ENCODE measurements at places on chromosomes 7 and 10.

- DNase-seq: no peak
These were observed 761.5 kb upstream of the POM121L12 start for GRCh38 chr7:52273685-52274610.

DNA sequence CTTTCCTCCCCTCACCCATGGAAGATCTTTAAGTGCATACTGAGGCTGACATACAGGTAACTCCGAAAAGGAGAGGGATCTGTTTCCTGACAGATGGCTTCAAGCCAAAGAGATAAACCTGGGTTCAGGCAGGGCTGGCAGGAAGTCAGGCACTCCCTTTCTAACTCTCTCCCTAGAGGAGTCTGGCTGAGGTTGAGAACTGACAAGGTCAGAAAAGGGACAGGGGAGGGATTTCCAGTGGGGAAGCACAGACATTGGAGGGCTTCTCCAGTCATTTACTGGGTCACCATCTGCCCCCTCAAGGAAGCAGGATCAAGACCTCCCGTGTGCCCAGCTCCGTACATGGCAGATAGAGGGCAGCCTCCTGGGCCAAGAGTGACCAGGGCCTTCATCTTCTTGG, 31.6 kb downstream of the TLX1 start:
- DNase-seq: peak; percentile 6

DNA sequence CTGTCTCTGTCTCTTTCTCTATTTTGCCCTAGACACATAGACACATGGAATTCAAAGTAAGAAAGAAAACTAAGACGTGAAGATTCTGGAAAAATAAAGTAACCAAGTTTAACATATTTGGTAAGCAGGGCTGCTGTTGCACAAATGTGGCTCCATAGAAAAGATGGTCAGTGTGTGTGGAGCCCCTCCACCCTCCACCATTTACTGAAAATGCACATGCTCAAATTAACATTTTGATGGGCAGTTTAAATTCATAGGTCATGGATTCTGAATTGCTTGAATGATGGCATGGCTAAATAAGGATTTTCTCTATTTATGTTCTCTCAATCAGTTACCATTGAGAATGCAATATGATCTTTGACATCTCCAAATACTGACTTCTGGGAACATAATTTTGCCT, 165.5 kb upstream of the CHRM2 start:
- DNase-seq: no peak

GRCh38 chr10:88213065-88213605, 349.7 kb downstream of the PTEN start:
- DNase-seq: no peak

GRCh38 chr10:62856021-62856420, 39.9 kb upstream of the EGR2 start:
- DNase-seq: no peak

- no peak for DNase-seq
These were observed 161.5 kb downstream of the DNAH11 start for GRCh38 chr7:21704359-21704758.

DNA sequence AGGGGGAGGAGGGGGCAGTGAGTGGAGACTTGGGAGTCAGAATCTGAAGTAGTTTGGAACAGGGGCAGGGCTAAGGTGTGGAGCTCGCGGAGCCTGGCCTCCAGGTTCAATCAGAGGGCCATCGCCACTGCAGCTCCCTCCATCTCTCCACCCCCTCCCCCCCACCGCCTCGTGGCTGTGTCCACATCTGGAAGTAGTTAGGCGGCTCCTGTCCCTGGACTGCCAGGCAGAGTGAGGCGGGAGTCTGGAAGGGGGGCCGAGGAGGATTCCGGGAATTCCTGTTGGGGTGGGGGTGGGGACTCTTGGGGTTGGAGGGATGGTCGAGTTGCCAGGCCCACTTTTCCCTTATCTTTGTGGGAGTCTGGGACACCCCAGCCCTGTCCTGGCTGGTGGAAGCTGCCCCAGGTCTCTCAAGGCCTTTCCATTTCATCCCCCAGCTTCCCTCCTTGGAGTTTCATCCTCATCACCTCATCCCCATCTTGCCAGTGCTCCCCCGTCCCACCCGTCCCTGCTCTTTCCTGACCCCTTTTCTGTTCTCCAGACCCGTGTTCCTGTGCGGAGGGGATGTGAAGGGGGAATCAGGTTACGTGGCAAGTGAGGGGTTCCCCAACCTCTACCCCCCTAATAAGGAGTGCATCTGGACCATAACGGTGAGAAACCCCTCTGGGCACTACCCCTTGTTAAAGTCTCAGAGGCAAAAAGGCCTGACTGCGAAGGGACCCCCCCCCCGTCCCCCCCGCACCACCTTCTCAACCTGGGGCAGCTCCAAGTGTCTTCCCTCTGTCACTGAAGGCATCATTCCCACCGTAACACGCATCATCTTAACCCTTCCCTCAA, 944 bp downstream of the PCOLCE start:
- DNase-seq: no peak

GRCh38 chr10:83886871-83887270, 252.4 kb upstream of the GHITM start:
- DNase-seq: peak; percentile 46

- no peak for DNase-seq
These were observed 92.1 kb upstream of the CXCL12 start for GRCh38 chr10:44477046-44477425.

DNA sequence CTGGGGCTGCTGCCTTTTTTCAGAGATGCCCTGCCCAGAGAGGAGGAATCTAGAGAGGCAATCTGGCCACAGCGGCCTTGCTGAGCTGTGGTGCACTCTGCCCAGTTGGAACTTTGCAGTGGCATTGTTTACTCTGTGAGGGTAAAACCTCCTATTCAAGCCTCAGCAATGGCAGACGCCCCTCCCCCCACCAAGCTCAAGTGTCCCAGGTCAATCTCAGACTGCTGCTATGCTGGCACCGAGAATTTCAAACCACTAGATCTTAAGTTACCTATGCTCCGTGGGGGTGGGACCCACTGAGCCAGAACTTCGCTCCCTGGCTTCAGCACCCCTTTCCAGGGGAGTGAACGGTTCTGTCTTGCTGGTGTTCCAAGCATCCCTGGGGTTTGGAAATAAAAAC, 77.2 kb downstream of the EXOC4 start:
- DNase-seq: no peak

DNA sequence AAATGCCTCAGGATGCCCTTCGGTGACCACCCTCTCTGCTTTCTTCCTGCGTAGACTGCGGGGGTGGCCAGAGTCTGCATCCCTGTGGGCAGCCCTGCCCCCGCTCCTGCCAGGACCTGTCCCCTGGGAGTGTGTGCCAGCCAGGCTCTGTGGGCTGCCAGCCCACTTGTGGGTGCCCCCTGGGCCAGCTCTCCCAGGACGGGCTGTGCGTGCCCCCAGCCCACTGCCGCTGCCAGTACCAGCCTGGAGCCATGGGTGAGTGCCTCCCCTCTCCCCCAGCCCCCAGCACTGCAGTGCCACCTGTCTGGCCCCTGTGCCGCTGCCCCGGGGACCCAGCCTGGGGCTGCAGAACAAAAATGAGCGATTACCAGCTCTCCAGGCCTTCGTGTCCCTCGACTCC, 23.1 kb upstream of the ZNF862 start:
- DNase-seq: no peak

DNA sequence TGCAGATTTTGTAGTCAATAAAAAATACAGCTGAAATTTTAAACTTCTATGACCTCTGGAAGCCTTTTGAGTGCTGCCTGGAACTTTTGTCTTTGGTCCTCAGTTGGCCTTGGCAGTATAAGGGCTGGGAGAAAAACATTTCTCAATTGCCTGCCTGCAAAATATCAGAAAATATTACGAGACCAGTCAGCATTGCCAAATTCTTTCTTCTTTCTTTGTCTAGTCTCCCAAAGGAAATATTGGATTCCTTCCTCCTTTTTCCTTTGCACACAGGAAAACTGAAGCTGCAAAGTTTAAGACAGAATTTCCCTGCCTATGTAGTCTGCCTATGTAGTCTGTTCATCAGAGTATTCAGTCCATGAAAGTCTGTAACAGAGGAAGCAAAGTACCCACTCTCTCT, 95.9 kb downstream of the CHRM2 start:
- DNase-seq: no peak

GRCh38 chr7:41190581-41190980, 512.3 kb downstream of the INHBA start:
- DNase-seq: no peak

DNA sequence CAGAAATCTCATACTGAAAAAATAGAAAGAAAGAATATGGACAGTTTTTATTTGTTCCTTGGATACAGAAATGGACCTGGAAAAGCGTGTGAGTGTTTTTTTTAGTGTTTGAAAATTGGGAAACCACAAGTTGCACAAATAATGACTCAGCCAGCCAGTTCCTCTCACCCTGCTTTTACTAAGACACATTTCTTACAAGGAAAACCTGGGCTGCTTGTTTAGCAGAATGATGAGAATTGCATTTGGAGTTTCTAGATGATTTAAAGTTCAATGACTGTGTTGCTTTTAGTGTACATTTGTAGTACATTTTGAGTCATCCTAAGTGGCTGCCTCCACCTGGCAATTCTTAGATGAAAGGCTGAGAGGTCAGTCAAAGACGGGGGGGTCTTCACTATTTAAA, 218.7 kb downstream of the ABCA13 start:
- DNase-seq: no peak
